ENCODE measurements at places on chromosomes 2 and 18.

DNA sequence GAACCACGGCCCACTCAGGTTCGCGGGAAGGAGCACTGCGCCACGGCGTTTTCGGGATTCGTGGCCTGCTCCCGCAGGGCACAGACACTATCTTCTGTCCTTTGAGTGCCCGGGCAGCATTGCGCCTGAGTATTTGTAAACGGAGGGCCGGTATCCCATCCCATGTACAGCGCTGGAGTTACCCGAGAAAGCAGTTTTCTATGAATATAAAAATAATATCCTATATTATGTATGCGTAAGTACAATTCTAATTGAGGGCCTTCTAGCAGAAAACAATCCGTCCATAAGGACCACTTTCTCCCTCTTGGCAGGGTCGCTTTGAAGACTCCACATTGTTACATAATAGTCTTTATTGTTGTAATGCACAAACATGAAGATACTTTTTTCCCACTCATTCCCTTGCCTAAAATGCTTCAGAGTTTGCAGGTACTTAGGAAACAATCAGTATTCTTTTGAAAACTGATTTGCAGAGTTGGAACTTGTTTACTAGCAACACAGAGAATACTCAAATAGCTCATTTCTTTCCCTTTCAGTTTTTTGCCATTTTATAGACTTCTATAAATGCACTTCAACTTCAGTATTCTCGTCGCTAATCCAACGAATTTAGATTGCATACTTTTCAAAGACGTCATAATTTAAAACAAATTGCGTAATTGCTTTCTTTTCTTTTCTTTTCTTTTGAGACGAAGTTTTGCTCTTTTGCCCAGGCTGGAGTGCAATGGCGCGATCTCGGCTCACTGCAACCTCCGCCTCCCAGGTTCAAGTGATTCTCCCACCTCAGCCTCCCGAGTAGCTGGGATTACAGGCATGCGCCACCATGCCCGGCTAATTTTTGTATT, 1.0 kb upstream of the REV1 start:
- DNase-seq: no peak

DNA sequence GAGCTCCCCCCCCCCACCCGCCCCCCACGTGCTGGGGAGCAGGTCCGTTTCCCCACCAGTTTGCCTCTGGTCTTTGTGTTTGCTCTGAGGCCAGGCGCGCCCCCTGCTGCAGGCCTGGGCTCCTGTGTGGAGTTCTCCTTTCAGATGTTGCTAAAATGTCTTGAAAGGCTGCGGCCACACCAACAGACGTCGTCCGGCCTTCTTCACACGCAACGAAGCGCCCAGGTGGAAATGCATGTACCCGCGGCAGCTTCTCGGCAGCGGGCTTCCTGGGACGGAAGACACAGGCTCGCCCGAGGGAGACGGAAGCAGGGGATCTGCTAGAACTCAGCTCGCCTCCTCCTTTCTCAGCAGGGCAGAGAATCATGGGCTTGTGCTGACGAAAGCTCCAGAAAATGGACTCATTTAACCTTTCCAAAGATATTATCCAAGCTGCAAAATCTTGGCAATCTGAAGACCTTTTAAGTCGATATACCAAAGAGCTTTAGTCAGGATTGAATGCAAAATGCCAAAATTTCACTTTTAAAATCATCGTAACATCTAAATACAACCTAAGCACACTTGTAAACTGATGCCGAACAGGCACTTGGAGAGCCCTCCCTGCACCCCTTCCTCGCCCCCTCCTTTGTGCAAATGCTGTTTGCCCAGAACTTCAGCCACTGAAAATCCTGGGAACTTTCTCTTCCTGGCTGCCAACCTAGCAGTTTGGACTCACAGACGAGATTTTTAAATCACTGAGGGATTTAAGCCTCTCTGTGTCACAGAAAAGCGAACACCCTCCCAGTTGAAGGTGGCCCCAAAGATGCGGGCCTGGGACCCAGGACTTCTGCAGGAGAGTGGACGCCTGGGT, 125.5 kb upstream of the ZNF516 start:
- DNase-seq: no peak

GRCh38 chr2:180505203-180505602, 475.2 kb upstream of the UBE2E3 start:
- DNase-seq: no peak

GRCh38 chr2:108629417-108629816, 89.9 kb upstream of the RANBP2 start:
- no peak for DNase-seq

DNA sequence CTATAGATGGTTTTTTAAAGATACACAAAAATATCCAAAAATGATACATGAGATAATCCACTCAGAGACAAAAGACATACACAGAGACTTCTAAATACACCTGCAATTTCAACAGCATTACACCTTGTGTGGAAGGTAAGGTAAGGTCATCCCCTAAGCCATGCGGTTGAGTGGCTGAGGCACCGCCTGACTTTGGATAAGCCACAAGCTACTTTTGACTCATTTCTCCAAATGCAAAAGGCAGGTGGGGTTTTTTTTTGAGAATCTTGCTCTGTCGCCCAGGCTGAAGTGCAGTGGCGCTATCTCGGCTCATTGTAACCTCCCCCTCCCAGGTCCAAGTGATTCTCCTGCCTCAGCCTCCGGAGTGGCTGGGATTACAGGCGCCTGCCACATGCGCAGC, 13.1 kb downstream of the AP1S3 start:
- DNase-seq: no peak

- no peak for DNase-seq
These were observed 149.7 kb downstream of the TFCP2L1 start for GRCh38 chr2:121135168-121135853.

- DNase-seq: no peak
These were observed 25.2 kb downstream of the PTRHD1 start for GRCh38 chr2:24768013-24768412.

- DNase-seq: no peak
These were observed 956.4 kb downstream of the CPS1 start for GRCh38 chr2:211512806-211513205.

- no peak for DNase-seq
These were observed 142.3 kb downstream of the GULP1 start for GRCh38 chr2:188434018-188434417.

Data from LNCaP clone FGC (cell line).